Left kidney (tissue), 8 donors: ENCODE measurements at places on chromosomes 6 and 20.

GRCh38 chr6:2053691-2054090, 191.7 kb downstream of the GMDS start:
- DNase-seq = no peak

DNA sequence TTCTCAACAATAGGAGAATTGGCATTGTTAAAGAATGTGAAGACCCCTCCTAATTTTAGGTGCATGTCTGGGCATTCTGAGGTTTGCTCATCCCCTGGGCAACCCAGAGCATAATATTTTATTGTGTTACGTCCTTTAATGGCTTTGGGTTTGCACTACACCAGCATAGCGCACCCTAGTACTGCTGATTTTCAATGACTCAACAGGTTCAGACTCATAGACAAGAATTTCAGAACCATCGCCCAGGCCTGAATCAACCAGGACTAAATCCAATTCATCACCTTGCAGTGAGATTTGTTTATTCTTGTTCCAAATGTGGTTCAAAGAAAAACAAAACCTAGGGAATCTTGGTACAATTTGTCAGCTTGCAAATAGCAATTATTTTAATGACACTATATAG, 137.8 kb upstream of the PHACTR1 start:
- no peak for DNase-seq

DNA sequence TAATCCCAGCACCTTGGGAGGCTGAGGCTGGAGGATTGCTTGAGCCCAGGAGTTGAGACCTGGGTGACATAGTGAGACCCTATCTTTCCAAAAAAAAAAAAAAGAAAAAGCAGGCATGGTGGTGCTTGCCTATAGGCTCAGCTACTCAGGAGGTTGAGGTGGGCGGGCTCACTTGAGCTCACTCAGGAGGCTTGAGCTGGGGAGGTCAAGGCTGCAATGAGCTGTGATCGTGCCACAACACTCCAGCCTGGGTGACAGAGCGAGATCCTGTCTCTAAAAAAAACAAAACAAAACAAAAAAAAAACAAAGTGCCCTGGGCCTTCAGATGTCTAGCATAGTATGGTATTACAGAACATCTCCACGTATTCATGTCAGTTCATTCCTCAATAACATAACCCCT, 42.9 kb downstream of the ZFAND3 start:
- no peak for DNase-seq

DNA sequence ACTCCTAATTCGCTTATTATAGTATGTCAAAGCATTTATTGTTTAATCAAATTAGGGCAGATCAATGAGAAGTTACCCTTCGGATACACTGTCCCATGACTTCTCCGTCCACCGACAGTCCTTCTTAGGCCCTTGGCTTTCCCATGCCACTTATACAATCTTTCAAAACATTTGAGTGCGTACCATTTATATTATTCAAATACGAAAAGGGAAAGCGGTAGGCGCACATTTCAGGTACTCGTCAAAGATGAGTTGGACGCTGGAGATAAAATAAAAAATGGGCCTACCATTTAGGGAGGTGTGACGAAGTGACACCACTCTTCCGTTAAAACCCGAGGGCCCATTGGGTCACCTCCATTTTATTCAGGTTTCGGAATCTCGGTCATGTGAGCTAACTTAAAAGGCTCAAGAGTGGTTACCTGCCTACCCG, 542 bp upstream of the AFG1L start:
- DNase-seq = no peak

DNA sequence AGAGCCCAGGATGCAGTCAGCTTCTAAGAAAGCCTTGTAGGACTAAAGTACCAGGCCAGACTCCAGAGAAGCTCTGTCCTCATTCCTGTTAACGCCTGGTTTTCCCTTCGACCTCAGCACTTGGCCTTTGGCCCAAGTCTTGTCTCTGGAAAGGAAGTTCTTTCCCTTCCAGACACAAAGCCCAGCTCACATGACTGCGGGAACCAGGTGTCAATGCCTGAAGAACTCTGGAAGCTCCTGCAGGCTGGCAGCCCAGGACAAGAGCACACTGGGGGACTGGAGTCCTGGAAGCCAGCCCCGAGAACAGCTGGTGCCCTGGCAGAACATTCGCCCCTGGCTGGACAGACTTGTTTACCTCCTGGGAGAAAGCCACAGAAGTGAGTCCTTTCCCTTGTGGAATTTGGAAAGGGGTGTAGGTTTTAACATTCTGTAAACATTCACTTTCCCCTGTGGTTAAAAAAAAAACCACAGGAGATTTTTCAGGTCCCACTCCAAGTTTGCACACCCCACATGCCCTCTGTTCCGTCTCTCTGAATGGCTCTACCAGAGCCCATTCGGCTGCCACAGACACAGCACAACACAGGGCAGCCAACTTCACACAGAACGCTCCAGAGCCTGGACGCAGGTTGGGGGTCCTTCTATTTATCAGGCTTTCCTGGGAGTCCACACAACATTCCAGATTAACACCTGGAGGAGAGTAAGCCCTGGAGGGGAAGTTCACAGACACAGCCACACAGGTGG, 18.1 kb downstream of the ACSS1 start:
- no peak for DNase-seq

- no peak for DNase-seq
These were observed 137.3 kb downstream of the CCDC170 start for GRCh38 chr6:151630991-151631655.

GRCh38 chr20:50720026-50720425, 11.4 kb upstream of the PARD6B start:
- no peak for DNase-seq

DNA sequence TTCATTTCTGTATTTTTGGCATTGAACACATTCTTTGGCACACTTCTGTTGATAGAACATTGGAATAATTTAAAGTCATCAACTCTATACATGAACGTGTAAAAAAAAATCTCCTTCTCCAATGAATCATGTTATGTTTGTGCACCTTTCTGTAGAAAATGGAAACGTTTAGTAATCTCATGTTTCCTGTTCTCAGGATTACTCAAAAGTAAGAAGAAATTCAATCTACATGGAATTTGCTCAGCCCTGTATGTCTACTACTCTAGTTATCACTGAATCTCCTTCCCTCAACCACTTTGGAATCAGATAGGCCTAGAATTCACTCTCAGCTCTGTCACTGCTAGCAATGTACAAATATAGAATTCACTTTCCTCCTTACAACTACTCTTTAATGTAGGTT, 103.6 kb downstream of the COL21A1 start:
- no peak for DNase-seq

- DNase-seq = no peak
These were observed 252.4 kb downstream of the GMDS start for GRCh38 chr6:1993042-1993441.

GRCh38 chr6:50056242-50056641, 6.5 kb upstream of the DEFB112 start:
- no peak for DNase-seq

DNA sequence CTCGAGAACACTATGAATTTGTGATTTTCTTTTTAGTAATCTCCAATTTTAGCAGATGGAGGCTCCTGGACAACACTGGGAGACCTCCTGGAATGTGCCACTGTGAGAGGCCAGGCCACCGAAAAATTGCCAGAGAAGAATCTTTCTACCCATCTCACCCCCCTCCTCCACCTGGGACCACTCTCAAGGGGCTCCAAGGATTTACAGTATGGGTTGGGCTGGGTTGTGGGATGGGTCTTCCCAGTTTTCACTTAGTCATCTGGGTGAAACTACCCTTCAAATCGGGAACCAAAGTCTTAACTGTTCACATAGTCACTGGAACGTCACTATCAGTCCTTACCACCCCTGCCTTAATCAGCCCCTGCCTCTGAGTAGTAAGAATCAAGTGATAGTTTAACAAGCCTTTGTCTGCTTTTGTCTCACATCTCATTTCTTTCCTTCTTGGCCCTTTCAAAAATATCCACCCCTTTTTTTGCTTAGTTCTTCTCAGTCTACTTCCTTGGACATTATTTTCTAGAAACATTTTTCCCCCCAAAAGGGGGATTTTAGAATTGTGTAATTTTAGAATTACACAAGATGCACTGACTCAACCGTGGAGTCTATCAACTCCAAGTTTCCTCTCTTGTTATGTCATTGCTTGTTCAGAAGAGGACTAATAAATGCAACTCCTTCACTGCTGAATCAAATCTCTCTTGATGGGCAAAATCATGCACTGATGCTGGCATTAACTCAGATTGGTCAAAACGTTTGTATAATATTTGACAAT, 148.2 kb upstream of the MOCS1 start:
- DNase-seq = no peak

DNA sequence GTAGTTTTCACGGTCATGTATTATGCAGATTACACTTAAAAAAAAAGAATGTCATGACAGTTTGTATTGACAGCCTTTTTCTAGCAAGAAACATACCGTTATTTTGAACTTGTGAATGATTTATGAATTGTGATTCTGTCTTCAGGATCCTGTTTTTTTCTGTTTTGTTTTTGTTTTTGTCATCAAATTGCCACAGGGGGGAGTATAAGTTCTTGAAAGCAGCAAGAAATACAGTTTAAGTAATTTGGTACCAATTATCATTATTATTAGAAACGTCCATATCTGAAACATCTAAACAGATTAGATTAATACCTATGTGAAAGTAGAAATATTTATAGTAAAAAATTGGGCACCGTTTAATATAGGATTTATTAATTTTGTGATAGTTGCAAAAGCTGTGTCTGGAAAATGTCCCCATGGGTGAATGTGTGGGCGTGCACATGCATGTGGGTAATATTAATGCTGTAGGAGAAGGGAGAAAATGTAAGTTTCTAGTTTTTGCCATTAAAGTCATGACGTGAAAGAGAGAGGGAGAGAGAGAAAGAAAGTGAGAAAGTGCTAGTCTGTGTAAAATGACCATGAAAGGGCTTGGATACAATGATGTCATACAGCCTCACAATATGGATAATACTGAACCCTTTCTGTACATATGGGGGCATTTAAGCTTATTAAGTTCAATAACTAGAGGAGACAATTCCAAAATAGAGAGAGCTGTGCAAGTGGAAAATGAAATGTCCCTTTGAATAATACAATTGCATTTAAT, 9.4 kb upstream of the CCN2 start:
- DNase-seq = no peak

- DNase-seq = no peak
These were observed 262.5 kb downstream of the BTBD3 start for GRCh38 chr20:12180107-12180661.

GRCh38 chr20:5056801-5057599, 55.7 kb upstream of the SLC23A2 start:
- DNase-seq = no peak

- DNase-seq = no peak
These were observed 195.4 kb upstream of the RUNX2 start for GRCh38 chr6:45132658-45133294.

- DNase-seq = no peak
These were observed 5.6 kb downstream of the TNFAIP3 start for GRCh38 chr6:137872581-137873115.

DNA sequence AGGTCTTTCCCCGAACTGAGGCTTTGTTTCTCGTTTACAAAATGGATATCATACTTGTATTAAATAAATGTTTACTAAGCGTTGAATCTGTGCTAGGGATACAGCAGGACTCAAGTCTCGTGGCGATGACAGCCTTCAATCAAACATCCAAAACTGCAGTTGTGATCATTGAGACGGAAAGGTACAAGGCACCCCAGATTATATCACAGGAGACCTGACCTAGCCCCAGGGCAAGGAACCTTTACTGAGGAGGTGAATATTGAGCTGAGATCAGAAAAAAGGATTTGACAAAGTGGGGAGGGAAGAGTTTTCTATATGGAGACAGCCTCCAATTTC, 476 bp downstream of the AAR2 start:
- no peak for DNase-seq

GRCh38 chr20:43384101-43384940, 73.4 kb upstream of the SRSF6 start:
- DNase-seq = no peak

GRCh38 chr6:134753001-134753400, 196.9 kb downstream of the ALDH8A1 start:
- DNase-seq = no peak

DNA sequence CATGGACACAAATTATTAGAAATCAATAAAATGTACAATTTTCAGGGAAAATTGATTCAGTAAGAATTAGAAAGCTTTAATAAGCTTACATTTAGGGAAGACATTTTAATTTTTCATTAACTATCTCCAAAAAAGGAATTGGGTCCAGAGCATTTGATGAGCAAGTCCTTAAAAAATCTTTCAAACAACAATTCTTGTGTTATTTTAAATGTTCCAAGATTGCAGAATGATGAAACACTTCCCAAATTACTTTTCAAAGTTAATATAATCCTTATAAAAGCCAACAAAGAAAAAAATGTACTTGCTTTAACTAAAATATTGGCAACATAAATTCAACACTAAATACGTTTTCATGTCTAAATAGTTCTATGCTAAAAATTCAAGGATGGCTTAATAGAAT, 102.0 kb downstream of the ADAT2 start:
- DNase-seq = no peak

DNA sequence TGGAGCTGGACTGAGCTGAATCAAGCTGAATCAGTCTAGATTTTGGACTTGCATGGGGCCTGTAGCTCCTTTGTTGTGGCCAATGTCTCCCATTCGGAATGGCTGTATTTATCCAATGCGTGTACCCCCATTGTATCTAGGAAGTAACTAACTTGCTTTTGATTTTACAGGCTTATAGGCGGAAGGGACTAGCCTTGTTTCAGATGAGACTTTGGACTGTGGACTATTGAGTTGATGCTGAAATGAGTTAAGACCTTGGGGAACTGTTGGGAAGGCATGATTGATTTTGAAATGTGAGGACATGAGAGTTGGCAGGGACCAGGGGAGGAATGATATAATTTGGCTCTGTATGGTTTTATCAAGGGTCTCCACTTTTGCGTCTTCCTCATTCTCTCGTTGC, 3.0 kb upstream of the TMEM170B start:
- DNase-seq = no peak

GRCh38 chr6:13355043-13355945, 27.0 kb upstream of the TBC1D7 start:
- no peak for DNase-seq

DNA sequence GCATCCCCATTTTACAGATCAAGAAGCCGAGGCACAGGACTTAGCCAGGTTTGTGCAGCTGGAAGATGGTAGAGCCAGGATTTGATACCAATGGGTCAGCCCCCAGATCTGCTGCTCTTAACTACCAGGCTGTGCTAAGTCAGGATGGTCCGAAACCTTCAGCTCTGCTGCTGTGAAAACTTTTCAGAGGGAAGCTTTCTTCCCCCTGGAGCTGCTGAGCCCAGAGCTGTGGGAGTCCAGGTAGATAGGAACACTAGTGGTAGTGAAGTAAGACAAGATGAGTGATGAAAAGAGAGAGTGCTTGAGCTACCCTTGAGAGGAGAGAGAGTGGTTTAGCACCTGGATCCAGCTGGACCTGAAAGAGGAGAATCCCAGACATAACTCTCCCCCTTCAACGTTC, 230.8 kb downstream of the CDH4 start:
- DNase-seq = no peak

DNA sequence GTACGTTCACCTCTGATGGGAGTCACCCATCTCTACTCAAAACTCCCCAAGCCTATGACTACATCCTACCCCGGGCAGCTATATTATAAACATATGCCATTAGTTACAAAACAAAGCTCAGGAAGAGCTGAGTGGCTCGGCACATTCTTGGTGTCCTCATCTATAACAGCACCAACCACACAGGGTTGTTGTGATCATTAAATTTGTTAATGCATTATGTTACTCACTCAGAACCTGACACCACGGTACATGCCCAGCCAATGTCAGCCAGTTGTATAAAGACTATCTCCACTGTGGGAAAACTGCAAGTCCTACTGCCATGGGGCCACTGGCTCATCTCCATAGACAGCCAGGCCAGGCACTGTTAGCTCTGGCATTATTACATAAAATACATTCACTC, 7.7 kb downstream of the CDK5RAP1 start:
- no peak for DNase-seq

- DNase-seq = no peak
These were observed 3.5 kb downstream of the TFAP2A start for GRCh38 chr6:10411131-10411970.
